ENCODE measurements at places on chromosomes 6 and 20.

DNA sequence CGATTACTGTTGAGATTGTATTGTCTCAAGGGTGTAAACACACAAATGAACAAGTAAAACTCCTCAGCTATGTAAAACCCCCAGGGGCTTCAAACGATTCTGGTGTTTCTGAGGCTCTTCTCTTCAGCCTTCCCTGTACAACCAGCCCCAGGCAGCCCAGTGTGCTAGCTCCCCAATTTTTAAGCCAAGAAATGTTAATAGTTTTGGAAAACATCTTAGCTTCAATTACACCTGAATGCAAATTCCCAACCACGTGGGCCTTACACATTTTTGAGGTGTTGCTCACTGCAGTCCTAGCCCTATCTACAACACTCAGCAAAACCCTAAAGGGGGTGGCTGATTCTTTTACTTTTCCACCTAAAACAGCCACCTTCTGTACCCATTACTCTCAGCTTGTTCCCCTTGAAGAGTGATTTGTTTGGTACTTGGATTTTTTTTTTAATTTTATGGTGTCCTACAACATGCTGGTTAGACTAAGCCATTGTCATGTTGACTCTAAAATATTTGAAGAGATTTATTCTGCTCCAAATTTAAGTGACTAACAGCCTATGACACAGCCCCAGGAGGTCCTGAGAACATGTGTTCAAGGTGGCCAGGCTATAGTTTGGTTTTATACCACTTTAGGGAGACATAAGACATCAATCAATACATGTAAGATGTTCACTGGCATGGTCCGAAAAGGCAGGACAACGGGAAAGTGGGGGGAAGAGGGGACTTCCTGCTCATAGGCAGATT is 48.7 kb downstream of the ADAT2 start:
- DNase-seq: no peak

DNA sequence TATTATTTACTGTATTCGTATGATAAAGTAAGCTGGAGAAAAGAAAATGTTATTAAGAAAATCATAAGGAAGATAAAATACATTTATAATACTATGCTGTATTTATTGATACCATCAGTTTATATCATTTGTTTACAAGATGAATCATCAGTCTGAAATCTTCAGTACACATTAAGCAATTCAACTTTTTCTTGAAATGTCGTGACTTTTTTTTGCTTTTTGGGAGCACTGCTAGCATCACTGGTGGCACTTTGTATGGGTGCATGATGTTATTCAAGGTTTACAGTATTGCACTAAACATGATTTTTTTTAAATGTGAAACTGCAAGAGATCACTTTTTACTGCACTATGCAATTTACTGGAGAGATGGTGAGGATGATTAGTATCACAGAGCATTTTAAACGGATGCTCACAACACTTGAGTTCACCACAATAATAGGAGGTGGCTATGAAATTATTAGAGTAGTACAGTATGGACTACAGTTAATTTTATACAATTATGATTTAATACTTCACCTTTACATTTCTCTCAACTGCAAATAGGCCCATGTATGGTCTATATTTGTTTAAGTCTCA is 85.9 kb downstream of the SNAP25 start:
- DNase-seq: no peak

DNA sequence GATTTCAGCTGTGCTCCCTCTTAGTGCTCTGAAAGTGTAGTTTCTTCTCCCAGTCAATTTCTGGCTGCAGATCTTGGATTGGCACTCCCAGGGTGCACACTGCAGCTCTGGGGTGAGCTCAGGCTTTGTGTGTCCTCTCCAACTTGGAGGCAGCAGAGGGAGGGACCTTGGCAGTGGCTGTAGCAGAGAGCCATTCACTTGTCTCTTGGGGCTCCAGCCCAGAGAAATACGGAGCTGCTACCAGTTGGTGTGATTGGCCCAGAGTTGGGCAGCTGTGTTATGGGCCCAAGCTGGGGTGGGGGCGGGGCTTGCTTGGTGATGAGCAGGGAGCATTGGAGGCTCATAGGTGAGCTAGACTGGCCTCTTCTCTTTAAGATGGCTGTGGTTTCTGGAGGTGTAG is 65.9 kb downstream of the KLHL32 start:
- DNase-seq: no peak

DNA sequence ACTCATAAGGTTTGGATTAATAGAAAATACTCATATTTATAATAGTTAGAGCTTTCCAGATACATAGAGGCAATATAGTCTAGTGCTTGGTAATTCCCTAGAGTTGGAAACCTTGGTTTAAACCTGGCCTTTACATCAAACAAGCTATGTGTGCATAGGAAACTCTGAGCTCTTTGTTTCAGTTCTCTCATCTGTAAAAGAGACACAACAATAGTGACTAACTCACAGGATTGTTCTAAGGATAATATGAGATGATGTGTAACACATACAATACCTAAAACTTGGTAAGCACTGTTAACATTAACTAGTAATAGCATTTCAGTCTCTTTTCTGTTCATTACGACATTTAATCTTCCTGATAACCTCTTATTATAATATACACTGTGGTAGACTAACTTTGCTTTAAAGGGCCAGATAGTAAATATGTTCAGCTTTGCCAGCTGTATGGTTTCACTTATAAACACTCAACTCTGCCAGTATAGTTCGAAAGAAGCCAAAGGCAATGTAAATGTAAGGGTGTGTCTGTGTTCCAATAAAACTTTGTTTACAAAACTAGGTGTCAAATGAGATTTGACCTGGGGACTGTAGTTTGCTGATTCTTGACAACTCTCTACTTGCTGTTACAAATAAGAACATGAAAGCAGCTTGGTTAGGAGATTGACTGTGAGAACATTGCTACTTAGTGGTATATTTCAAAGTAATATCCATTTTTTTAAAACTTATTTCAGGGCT is 370.6 kb upstream of the FLRT3 start:
- DNase-seq: no peak

Data from stimulated activated CD4-positive, alpha-beta T cell treated with anti-CD3 and anti-CD28 coated beads, Interleukin-1b, Interleukin-23, amount 100 ng/mL, for 1 hour (primary cell).